Type B pancreatic cell (in vitro differentiated cells): ENCODE measurements at places on chromosomes 16 and 17.

DNA sequence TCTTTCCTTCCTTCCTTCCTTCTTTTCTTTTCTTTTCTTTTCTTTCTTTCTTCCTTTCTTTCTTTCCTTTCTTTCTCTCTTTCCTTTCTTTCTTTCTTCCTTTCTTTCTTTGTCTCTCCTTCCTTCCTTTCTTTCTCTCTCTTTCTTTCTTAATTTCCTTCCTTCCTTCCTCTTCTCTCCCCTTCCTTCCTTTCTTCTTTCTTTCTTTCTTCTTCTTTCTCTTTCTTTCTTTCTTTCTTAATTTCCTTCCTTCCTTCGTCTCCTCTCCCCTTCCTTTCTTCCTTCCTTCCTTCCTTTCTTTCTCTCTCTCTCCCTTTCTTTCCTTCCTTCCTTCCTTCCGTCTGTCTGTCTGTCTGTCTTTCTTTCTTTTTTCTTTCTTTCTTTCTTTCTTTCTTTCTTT lies 1446.5 kb upstream of the GOT2 start:
- no peak for DNase-seq

DNA sequence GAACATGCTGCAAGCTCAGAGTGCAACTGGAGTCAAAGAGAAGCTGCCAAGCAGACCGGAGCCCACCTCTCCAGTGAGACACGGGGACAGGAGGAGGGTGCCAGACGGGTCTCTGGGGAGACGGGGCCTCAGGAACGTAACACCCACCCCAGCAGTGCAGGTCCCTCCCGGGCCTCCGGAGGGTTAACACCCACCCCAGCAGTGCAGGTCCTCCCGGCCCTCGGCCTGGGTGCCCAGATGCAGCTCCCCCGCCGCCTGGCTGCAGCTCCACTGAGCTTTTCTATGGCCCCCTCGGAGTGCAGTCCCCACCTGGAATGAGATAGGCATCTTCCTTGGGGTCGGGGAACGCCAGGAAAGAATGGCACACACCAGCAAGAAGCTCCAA lies 89.9 kb downstream of the ZNF778 start:
- no peak for DNase-seq

DNA sequence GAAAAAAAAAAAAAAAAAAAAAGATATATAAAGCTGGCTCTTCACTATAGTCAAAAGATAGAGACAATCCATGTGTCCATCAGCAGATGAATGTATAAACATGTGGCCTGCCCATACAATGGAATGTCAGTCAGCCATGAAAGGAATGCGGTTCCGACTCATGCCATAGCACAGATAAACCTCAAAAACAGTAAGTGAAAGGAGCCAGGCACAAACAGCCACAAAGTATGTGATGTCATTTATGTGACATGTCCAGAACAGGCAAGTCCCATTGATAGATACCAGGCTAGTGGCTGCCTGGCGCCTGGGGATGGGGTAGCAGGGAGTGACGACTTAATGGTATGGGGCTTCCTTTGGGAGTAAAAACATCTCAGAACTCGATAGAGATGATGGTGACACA lies 155.7 kb downstream of the CMIP start:
- no peak for DNase-seq

DNA sequence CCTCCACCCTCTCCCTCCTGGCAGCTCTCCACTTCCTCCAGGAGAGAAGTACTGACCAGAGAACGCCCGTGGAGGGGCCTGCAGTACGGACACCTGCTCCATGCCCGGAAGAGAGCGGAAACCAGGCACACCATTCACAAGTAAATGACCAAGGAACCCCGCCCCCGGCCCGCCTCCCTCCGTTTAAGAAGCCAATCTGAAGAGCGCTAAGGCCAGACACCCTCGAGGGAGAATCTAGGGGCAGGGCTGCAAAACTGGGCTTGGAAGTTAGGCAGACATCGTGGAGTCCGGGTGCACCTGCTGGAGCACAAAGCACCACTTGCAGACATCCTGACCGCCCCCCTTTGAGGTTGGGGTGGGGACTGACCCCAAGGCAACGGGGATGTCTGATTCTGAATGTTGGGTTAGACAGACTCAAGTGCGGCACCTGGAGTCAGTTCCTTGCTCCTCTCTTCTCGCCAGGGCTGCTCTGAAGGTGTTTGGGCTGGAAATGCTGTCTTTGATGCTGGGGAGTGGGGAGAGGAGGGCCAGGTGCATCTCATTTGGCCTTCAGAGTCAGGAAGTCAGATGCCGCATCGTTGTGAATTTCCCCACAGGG lies 964 bp upstream of the FAAP100 start:
- DNase-seq = no peak

- DNase-seq = no peak
Observed at GRCh38 chr16:694187-694862, 4.1 kb upstream of the WDR24 start.

GRCh38 chr16:56849690-56850680 lies 15.0 kb upstream of the SLC12A3 start:
- no peak for DNase-seq

DNA sequence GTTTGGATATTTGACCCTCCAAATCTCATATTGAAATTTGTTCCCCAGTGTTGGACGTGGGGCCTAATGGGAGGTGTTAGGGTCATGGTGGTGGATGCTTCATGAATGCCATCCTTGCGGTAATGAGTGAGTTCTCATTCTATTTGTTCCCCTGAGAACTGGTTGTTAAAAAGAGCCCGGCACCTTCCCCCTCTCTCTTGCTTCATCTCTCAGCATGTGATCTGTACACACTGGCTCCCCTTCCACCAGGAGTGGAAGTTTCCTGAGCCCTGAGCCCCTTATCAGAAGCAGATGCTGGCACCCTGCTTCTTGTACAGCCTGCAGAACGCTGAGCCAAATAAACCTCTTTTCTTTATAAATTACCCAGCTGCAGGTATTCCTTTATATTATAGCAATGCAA lies 25.6 kb downstream of the PIK3R6 start:
- no peak for DNase-seq

DNA sequence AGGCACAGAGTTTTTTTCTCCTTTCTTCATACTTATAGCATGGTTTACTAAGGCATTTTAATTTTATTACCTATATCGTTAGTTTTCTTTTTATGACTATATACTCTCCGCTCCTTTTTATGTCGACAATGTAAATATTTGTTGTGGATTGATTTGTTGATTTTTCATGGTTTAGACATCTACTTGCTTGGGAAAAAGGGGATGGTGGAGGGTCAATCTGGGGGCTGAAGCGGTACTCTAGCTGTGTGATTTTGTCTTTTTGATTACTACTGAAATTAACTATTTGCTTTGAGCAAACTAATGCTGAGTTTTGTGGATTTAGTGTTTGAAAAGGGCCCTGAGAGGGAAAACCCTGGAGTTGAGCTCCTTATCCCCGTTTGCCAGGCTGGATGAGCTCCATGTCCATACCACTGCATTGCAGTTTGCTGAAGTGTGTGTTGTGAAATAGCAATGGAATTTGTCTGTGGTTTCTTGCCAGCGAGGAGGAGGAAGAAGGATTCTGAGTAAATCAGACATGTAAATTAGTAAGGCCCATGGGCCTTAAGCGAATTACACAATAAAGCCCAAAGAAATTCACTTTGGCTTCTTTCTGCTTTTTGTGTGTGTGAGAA lies 72.0 kb downstream of the FTO start:
- DNase-seq = no peak

DNA sequence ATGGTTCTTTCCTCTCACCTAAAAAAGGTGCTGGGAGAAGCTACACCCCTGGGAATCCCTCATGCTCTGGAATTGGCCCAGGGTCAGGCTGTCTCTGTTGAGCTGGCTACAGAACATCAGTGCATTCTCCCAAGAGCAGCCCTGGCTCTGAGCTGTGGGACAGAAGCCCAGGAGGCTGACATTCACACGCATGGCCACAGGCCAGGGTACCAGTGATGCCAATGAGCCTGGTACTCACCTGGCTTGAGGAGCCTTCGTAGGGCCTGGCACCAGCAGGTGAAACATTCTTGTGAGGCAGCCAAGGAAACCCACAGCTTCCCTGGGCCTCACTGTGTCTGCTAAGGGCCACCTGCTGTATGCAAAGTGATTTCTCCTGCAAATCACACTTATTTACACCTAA lies 121.7 kb upstream of the CCL2 start:
- DNase-seq = no peak

DNA sequence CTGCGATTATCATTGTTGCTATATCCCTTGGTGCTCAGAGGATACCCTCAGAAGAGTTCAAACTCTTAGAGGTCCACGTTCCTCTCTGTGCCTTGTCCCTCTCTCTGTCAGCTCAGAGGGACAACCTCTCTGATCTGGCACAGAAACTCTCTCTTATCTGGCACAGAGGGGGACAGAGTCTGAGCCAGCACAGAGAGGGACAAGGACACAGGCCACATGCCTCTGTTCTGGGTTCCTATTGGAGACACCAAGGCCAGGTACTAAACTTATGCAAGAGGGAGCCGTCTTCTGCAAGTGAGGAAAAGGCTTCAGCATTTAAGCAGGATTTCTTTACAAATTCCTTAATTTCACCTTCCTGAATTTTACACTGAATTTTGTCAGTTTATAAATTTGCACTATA lies 565.2 kb downstream of the TOX3 start:
- DNase-seq = no peak

- DNase-seq = no peak
Observed at GRCh38 chr16:62276637-62277036, 240.4 kb upstream of the CDH8 start.

GRCh38 chr16:75535211-75535843 lies 581 bp downstream of the CHST5 start:
- no peak for DNase-seq

- DNase-seq = no peak
Observed at GRCh38 chr16:58488531-58488930, 11.4 kb upstream of the NDRG4 start.

- no peak for DNase-seq
Observed at GRCh38 chr17:28258347-28258887, 60.6 kb upstream of the TMEM97 start.
